ENCODE measurements at places on chromosomes 5 and 9. TPM values are rescaled to one million over a fixed set of nuclear protein-coding genes. Genes with fewer than 3 reads are reported as not detected.

Gene FRRS1L
- total RNA-seq = 2.6 TPM

Gene HAVCR2
- total RNA-seq = 8.4 TPM

Gene LCN9
- not detected for total RNA-seq

Gene TMEM174
- total RNA-seq = not detected

Gene IL3
- total RNA-seq = not detected

Gene UGT3A1
- total RNA-seq = not detected

Gene RLN2
- total RNA-seq = not detected

Gene PCDHGB4
- total RNA-seq = 4.8 TPM

Gene SGCD
- total RNA-seq = 31.2 TPM

Gene PCDHB3
- total RNA-seq = 1.3 TPM

Gene STPG3
- total RNA-seq = not detected

Gene TMEFF1
- 0.37 TPM for total RNA-seq

Gene WHRN
- 2.5 TPM for total RNA-seq

Gene EDIL3
- 117 TPM for total RNA-seq

Gene ATP6V0E1
- 178 TPM for total RNA-seq

Gene SIMC1
- total RNA-seq = 8.3 TPM

Gene CATSPER3
- total RNA-seq = not detected

Gene CDC20B
- not detected for total RNA-seq

Gene DRD1
- total RNA-seq = 0.29 TPM

Gene IFNA2
- total RNA-seq = not detected

Gene CACNA1B
- total RNA-seq = 0.10 TPM

Gene DOK3
- total RNA-seq = 19.2 TPM

Gene KIF4B
- total RNA-seq = not detected

All from posterior vena cava (tissue), 2 donors.